Pancreas (tissue), 10 donors: ENCODE measurements at places on chromosomes 3 and 15. TPM values are rescaled to one million over a fixed set of nuclear protein-coding genes. Genes with fewer than 3 reads are reported as not detected.

The GABRR3 gene
- not detected for total RNA-seq

The WDR73 gene
- 10.7 TPM for total RNA-seq

The TRH gene
- total RNA-seq = not detected

The SPTBN5 gene
- 0.32 TPM for total RNA-seq

The DAG1 gene
- 108 TPM for total RNA-seq

The ADAMTS7 gene
- 0.25 TPM for total RNA-seq

The FOXB1 gene
- not detected for total RNA-seq

The CRABP1 gene
- total RNA-seq = 0.20 TPM

GRCh38 chr15:47720555-47720954 lies 3.2 kb downstream of the SEMA6D start:
- no peaks in the 10 kb centered on the region for H3K36me3 ChIP-seq
- peaks cover 8% of the 10 kb centered on the region for H3K4me1 ChIP-seq
- DNase-seq = no peak
- H3K27me3 ChIP-seq = no peaks in the 10 kb centered on the region
- H3K27ac ChIP-seq = no peak overlapping the region

- DNase-seq = peak; percentile 5
- no peaks in the 10 kb centered on the region for H3K27me3 ChIP-seq
Observed at GRCh38 chr3:127174284-127174683, 18.6 kb upstream of the PRR23E start.

DNA sequence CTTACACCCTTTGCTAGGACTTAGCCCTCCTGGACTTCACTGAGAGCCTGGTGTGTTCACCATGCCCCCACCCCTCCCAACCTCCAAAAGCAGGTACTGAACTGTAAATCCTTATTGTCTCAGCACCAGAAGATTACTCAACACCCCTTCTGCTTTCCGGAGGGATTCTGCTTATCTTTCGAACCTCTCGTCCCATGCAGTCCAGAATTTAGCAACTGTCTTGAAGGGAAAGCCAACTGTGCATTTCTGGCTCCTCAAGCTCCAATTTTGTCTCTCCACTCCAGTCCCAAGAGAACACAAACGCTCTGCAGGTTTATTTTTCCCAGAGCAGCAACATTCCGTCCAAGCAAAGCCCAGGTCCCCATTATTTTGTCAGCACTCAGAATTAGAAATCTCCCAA lies 49.6 kb downstream of the RFTN1 start:
- no peaks in the 10 kb centered on the region for H3K4me1 ChIP-seq
- H3K27me3 ChIP-seq = no peaks in the 10 kb centered on the region
- H3K27ac ChIP-seq = no peak overlapping the region
- H3K4me3 ChIP-seq = no peak overlapping the region
- H3K36me3 ChIP-seq = no peaks in the 10 kb centered on the region

DNA sequence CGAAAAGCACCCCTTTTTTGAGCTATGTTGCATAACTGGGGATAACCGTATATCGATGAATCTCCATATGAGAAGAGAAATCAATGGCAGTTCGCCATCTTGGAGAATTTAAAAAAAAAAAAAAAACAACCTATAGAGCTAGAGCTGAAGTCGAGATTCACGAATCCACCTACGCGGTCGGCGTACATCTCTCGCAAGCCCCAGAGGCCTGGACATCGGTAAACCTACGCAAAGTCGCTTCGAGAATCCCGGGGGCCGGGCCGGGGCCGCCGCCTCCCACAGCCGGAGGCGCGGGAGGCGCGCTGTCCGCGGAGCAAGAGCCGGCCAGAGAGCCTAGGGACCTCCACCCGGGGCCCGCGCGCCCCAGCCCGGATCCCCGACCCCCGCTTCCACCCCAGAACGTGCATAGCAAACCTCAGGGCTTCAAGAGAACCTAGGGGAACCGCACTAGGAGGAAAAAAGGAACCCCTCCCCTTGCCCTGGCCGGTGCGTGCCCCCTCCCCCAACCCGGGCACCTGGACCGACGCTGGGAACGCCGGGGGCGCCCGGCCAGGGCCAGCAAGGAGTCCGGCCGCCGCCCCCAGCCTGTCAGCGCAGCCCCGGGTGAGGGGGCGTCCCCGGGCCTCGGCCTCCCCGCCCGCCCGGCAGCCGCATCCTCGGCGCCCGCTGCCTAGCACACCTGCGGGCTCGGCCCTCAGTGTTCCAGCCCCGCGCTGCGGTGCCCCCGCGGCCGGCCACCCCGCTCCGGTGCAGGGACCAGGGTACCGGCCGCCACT lies 567 bp downstream of the PFN2 start:
- H3K4me1 ChIP-seq = peaks cover 13% of the 10 kb centered on the region
- H3K27ac ChIP-seq = peak overlapping the region; percentile 77
- H3K36me3 ChIP-seq = no peaks in the 10 kb centered on the region
- H3K4me3 ChIP-seq = peak overlapping the region; percentile 87
- H3K27me3 ChIP-seq = peaks cover 2% of the 10 kb centered on the region
- peak; percentile 81 for DNase-seq

GRCh38 chr15:37880009-37880834 lies 54.2 kb upstream of the TMCO5A start:
- no peaks in the 10 kb centered on the region for H3K36me3 ChIP-seq
- no peak overlapping the region for H3K27ac ChIP-seq
- H3K27me3 ChIP-seq = no peaks in the 10 kb centered on the region
- no peaks in the 10 kb centered on the region for H3K4me1 ChIP-seq
- no peak overlapping the region for H3K4me3 ChIP-seq

DNA sequence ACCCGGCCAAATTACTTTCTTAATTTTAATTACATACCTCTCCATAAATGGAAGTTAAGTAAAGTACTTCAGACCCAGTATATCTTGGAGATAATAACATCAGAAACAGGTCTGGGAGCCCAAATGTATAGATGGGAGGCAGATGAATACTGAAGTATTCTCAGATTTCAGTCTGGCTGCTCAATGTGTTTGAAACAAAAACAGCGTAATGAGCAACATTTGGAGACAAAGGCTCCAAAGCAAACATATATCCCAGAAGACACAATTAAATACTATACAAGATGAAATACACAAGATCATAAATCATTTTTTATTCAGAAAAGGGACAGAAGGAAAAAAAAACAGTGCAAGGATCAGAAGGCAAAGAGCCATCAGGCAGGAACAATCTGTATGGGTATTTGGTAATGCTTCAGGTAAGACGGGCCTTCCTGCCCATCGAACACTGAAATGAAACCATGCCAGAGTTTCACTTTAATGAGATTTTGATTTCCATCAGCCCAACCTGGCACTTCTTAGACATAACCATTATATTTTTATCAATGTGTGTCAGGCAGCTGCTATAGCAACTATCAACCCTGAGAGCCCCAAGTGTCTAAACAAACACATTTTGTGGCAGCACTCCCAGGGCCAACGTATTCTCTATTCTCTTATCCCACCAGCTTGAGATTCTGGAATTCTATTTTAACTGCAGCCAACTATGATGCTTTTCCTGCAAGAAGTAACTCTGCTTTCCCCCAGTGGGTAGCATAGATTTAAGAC lies 210.8 kb downstream of the STT3B start:
- H3K4me3 ChIP-seq = no peak overlapping the region
- no peaks in the 10 kb centered on the region for H3K4me1 ChIP-seq
- H3K27me3 ChIP-seq = no peaks in the 10 kb centered on the region
- H3K27ac ChIP-seq = no peak overlapping the region

DNA sequence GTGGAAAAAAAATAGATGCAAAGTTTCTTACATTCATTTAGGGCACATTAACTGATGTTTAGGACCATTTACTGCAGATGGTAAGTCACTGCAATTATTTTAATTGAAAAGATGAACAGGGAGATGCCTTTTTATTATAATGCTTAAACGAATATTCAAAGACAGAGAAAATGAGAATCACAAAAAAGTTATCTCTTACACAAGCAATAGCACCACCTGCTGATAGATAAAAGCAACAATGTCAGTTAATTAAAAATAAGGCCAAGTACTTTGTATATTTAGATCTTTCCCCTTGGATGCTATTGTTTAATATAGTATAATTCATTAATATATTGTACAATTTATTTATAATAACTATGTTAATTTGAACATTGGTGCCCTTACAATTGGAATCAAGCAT lies 55.9 kb downstream of the IFT80 start:
- no peaks in the 10 kb centered on the region for H3K36me3 ChIP-seq
- H3K27ac ChIP-seq = no peak overlapping the region
- H3K4me3 ChIP-seq = no peak overlapping the region

DNA sequence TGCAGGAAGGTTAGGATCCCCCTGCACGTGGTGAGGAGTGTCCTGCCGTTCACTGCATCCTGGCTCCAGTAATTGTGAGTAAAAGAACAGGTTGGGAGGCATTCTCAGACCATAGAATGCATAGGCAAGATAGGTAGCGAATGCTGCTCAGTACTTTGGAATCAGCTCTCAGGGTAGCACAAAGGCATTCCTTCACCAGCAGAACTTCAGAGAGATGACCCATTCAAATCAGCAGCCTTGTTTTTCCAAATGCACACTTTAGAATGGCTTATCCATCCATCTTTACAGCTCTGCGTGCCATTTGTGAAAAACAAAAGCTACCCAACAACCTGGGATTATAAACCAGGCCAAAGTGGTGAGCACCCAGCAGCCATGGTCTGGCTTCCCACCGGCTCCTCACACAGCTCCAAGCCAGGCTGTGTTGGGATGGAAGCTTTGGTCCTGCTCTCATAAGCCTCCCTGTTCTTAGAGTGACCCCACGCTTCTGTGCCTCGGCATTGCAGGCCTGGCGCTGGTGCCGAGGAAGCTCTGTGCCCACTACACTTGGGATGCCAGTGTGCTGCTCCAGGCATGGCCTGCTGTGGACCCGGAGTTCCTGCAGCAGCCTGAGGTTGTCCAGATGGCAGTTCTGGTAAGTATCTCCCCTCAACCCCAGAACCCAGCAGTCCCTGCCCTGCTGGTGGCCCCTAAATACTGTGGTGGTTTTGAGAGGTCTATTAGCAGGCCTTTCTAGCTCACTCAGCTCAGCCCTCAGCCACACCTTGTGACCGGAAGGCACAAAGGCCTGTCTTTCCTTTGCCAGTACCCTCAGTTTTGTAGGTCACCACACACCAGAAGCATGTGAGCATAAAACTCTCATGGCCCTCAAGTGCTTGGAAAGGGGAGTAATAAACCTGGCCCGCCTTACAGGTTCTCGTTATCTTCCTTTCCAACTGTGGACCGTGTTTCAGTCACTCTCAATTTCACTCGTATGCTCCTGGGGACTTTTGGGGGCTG lies 52.9 kb upstream of the LIMD1 start:
- no peak overlapping the region for H3K4me3 ChIP-seq
- DNase-seq = peak; percentile 8
- peaks cover 10% of the 10 kb centered on the region for H3K4me1 ChIP-seq
- no peaks in the 10 kb centered on the region for H3K36me3 ChIP-seq

GRCh38 chr15:75929799-75930565 lies 26.3 kb downstream of the FBXO22 start:
- H3K27me3 ChIP-seq = no peaks in the 10 kb centered on the region
- no peaks in the 10 kb centered on the region for H3K36me3 ChIP-seq
- no peaks in the 10 kb centered on the region for H3K4me1 ChIP-seq

GRCh38 chr3:187986514-187986934 lies 167.4 kb upstream of the LPP start:
- no peak overlapping the region for H3K4me3 ChIP-seq
- DNase-seq = no peak
- no peaks in the 10 kb centered on the region for H3K27me3 ChIP-seq
- H3K27ac ChIP-seq = no peak overlapping the region
- H3K4me1 ChIP-seq = no peaks in the 10 kb centered on the region

GRCh38 chr3:188964957-188965356 lies 206.8 kb upstream of the TPRG1 start:
- H3K27me3 ChIP-seq = no peaks in the 10 kb centered on the region
- no peak overlapping the region for H3K27ac ChIP-seq
- no peaks in the 10 kb centered on the region for H3K4me1 ChIP-seq
- no peaks in the 10 kb centered on the region for H3K36me3 ChIP-seq

GRCh38 chr3:154943981-154944380 lies 136.1 kb upstream of the MME start:
- DNase-seq = no peak
- no peak overlapping the region for H3K4me3 ChIP-seq
- no peaks in the 10 kb centered on the region for H3K27me3 ChIP-seq
- H3K27ac ChIP-seq = no peak overlapping the region
